ENCODE measurements at places on chromosomes 16 and 17.

- no peak for DNase-seq
Measured at GRCh38 chr17:43660816-43661493, 767 bp downstream of the MEOX1 start.

DNA sequence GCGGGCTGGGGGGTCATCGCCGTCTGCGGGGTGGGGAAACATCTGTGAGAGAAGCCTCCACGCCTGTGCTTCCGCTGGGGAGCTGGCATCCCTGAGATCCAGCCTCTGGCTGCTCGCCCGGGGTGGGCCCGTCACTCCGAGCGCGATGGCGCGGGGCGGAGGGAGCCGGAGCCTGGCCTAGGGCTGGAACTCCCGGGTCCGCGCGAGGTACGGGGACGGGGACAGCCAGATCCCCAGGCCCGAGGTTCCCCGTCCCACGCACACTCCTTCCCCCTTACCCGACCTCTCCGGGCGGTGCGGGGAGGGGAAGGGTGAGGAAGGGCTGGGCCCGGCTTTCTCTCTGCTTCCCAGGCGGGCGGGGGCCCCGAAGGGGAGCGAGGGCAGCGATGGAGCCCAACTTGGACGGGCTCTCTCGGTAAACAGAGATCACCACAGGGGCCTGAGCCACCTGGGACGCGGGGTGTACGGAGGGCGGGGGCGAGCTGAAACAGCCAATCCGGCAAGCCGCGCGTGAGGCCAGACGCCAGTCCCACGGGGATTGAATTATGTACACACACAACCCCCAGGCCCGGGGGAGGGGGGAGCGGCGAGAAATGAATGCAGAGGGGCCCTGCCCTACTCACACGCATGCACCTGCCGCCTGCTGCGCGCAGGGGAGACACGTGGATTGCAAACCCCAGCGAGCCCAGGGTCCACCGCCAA lies at the start of gene SLC16A11:
Gene SLC16A11 (minus strand): TSS at position 596 of the 702 bp plus-strand sequence. CDS start 579 bp downstream, at position 17.
- no peak for DNase-seq

- DNase-seq, result no peak
Measured at GRCh38 chr16:29947897-29948296, 14.0 kb upstream of the TMEM219 start.

DNA sequence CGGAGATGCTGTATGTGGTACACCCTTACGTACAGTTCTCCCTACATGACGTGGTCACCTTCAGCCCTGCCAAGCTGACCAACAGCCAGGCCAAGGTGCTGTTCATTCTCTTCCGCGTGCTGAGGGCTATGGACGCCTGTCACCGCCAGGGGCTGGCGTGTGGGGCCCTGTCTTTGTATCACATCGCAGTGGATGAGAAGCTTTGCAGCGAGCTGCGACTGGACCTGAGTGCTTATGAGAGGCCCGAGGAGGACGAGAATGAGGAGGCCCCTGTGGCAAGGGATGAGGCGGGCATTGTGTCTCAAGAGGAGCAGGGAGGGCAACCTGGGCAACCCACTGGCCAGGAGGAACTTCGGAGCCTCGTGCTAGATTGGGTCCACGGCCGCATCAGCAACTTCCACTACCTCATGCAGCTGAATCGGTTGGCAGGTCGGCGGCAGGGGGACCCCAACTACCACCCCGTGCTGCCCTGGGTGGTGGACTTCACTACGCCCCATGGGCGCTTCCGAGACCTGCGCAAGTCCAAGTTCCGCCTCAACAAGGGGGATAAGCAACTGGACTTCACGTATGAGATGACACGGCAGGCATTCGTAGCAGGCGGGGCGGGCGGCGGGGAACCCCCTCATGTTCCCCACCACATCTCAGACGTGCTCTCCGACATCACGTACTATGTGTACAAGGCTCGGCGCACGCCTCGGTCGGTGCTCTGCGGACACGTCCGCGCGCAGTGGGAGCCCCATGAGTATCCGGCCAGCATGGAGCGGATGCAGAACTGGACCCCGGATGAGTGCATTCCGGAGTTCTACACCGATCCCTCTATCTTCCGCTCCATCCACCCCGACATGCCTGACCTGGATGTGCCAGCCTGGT lies 1.4 kb downstream of the WDR81 start:
- DNase-seq, result no peak

DNA sequence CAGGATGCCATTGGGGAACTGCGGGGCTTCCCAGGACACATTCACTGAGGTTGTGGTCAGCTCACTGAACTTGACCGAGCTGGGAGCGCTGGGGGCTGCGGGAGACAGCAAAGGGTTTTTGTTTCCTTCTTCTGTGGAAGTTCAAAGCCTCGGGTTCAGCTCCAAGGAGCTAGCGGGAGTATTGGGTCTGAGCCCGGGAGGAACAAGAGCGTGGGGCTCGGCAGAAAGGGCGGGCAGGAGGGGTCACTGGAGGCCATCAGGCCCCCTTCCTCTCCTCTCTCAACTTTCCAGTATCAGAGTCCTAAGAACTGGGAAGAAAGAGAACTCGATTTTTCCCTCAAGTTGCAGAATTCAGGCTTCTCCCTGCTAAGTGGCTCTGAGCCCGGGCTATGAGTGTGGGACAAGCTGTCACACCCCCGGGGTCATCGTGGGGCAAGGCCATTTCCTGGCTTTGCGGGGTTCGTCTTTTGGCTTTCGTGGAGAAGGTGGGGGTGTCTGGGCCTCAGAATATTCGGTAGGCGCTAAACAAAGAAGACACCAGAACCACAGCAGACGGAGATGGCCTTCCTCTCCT lies 53.6 kb upstream of the CDC42EP4 start:
- no peak for DNase-seq

- peak; percentile 49 for DNase-seq
Measured at GRCh38 chr16:77344341-77344740, 90.5 kb downstream of the ADAMTS18 start.

- DNase-seq, result no peak
Measured at GRCh38 chr16:73159296-73159695, 111.4 kb upstream of the ZFHX3 start.

DNA sequence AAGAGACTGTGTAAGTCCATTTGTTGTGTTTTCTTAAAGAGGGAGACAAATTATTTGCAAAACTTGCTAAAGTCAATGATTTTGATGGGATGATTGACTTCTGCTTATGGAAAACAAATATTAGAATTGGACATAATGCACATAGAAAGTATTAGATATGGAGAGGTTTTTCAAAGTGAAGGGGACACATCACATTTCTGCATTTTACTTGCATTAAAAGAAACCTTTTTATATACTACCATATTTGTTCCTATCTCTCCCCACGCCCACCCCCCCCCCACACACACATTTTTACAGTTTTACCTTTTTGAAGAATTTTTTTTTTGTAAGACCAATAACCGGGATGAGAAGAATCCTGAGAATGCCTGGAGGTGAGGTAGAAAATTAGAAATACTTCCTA lies 8.6 kb upstream of the OR4D2 start:
- DNase-seq, result no peak

- no peak for DNase-seq
Measured at GRCh38 chr16:68713361-68713760, 23.7 kb upstream of the CDH1 start.

DNA sequence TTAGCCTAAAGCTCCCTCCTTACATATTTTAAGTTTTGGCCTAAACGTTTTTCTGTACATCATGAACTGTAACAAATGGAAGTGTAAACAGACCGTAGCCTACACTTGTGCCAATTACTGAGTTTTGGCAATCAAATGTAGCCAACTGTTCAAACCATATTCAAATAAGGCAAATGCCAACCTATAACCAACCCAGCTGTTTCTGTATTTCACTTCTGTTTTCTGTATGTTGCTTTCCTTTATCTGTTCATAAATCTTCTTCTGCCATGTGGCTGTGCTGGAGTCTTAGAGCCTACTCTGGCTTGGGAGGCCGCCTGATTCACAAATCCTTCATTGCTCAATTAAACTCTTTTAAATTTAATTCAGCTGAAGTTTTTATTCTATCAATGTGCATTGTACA lies 6.9 kb upstream of the C16orf78 start:
- DNase-seq, result no peak

GRCh38 chr17:55114283-55114682 lies 145.7 kb downstream of the STXBP4 start:
- no peak for DNase-seq

DNA sequence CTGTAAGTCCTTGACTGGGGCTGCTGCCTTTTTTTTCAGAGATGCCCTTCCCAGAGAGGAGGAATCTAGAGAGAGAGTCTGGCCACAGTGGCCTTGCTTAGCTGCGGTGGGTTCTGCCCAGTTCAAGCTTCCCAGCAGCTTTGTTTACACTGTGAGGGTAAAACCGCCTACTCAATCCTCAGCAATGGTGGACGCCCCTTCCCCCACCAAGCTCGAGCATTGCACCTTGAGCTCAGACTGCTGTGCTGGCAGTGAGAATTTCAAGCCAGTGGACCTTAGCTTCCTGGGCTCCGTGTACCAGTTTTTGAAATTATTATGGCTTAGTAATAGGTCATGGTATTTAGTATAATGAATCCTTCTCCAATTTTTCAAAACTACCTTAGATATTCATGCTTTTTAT lies 395.4 kb downstream of the NPIPA7 start:
- no peak for DNase-seq

GRCh38 chr17:2241823-2242222 lies 61.8 kb downstream of the SMG6 start:
- peak; percentile 66 for DNase-seq

GRCh38 chr16:6343157-6343556 lies 989.5 kb upstream of the RBFOX1 start:
- no peak for DNase-seq

- no peak for DNase-seq
Measured at GRCh38 chr17:1997927-1998742, 27.0 kb downstream of the RTN4RL1 start.

- no peak for DNase-seq
Measured at GRCh38 chr17:65599650-65600049, 38.2 kb upstream of the AXIN2 start.

DNA sequence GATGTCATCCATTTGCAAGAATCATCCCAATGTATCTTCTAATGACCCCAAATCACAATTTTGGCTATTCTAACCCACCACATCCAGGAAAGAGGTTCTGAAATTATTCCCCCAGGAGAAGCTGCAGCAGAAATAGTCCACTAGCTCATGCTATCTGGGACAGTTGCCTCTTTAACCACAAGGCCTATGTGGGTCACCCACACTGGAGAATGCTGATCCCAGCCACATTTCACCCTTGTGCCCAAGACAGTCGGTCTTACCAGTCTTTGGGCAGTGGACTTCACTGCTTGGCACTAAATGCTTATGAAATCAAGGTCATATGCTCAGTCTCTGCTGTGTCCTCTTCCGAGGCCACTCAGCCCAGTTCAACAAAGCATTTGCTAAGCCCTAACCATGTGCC lies 27.0 kb downstream of the ABCC12 start:
- peak; percentile 48 for DNase-seq

GRCh38 chr17:1532836-1533602 lies 16.6 kb upstream of the INPP5K start:
- no peak for DNase-seq

- peak; percentile 73 for DNase-seq
Measured at GRCh38 chr17:39225959-39226683, 376 bp upstream of the STAC2 start.

GRCh38 chr17:78341559-78342448 lies 18.1 kb downstream of the SOCS3 start:
- peak; percentile 77 for DNase-seq

GRCh38 chr17:20993863-20994778 lies 48.7 kb downstream of the USP22 start:
- no peak for DNase-seq

- DNase-seq, result peak; percentile 78
Measured at GRCh38 chr17:44222112-44222869, 2.8 kb upstream of the UBTF start.

DNA sequence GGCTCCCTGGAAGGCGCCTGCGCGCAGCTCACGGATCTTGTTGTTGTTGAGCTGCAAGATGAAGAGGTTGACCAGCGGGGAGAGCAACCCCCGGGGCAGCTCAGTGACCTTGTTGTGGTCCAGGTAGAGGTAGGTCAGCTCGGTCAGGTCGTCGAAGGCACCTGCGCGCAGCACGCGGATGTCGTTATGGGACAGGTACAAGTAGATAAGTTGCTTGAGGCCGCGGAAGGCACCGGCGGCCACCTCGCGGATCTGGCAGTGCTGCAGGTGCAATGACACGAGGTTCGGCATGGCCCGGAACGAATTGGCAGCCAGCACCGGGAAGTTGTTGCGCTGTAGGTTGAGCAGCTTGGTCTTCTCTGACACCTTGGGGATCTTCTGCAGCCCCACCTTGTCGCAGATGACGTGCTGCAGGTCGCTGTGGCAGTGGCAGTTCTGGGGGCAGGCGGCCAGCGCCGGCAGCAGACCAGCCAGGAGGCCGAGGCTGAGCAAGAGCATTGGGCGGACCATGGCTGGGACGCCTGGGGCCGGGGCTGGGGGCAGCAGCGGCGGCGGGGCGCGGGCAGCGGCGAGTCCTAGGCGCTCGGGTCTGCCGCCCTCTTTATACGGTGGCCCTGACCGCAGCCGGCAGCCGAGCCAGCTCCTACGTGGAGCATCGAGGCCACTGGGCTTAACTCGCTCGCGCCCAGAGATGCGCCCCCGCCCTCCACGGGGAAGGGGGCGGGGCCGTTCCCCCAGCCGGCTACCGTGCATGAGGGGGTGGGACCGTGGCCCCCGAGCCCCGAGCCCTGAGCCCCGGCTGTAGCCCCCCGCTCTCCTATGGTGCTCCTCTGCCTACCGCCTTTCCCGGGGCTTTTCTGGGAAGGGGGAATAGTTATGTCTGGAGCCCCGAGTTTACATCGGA lies at the start of gene CHAD:
Gene CHAD (minus strand): TSS at position 577 of the 904 bp plus-strand sequence. CDS start 67 bp downstream, at position 510.
- no peak for DNase-seq

Measured in RPMI7951 (cell line).